ENCODE measurements at places on chromosomes 13 and 19.

DNA sequence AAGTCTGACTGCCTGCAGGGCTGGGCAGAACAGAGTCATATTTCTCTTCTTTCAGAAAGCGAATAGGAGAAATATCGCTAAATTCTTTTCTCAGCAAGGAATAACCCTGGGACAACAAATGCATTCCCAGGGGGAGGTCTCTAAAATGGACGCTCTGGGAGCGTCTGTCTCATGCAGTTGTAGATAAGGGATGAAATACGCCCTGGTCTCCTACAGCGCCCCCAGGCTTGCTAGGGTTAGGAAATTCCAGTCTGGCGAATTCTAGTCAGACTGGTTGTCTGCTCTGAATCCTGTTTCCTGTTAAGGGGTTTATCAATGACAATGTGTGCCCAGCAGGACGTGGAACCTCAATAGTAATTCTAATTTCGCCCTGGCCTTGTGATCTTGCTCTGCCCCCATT, 1214.1 kb downstream of the DIAPH3 start:
- DNase-seq: no peak

DNA sequence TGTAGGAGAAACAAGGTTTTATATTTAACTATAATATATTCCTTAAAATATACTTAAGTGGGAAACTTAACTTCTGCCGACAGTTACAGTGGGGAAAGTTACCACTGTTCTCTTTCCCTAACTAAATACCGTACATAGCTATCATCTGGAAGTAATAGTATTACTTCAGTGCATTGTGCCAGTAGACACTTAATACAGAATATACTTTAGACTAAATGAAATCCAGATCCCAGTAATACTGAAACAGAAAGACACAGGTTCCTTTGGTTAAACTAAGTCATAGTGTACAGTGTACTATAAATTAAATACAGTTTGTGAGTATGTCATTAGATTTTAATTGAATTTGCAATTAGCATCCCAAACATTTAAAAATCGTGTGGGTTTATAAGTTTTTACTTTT, 107.5 kb downstream of the PCCA start:
- DNase-seq: no peak

GRCh38 chr13:112487127-112487517, 100.8 kb downstream of the TUBGCP3 start:
- no peak for DNase-seq

- DNase-seq: no peak
Measured at GRCh38 chr19:50835103-50835784, 1.9 kb upstream of the KLK15 start.

DNA sequence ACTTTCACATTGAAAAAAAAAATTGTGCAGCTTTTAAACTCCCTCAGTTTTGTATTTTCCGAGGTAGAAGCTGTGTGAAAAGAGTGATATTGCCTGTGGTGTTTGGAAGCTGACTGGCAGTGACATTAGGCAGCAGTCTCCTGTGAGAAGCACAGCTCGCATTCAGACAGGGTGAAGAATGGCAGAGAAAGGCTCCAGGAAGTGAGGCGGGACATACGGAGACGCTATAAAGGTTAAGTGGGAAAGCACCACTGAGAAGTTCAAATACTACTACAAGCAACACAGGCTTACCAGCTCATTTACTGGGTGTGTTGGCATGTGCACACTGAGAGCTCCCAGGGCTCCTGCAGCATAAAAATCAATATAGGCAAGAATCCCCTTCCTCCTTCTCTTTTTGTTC, 88.4 kb downstream of the RXFP2 start:
- DNase-seq: no peak

DNA sequence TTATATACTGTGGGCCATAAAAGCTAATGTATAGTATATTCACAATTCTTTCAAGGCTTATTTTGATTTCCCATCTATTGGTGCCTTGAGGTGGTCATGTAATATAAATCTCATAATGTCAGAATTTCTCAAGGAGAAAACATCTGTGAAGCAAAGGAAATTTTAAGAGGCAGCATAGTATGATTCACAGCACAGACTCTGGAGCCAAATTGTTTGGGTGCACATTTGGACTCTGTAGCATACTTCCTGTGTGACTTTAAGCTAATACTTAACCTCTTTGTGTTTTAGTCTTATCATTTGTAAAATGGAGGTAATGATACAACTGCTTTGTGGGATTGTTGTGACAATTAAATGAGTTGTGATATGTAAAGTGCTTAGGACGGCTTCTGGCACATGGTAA, 67.6 kb downstream of the PIBF1 start:
- DNase-seq: no peak
